Activated CD8-positive, alpha-beta T cell treated with anti-CD3 and anti-CD28 coated beads, Interleukin-2, amount 10 ng/mL, durations not matched to agents 7 days and 5 days (primary cell): ENCODE measurements at places on chromosomes 11 and 22. TPM values are rescaled to one million over a fixed set of nuclear protein-coding genes. Genes with fewer than 3 reads are reported as not detected.

The KDM4F gene
- not detected for total RNA-seq

The H19 gene
- not detected for total RNA-seq

The CALCA gene
- total RNA-seq = not detected

The ART5 gene
- not detected for total RNA-seq

The ZNF195 gene
- 28.5 TPM for total RNA-seq

DNA sequence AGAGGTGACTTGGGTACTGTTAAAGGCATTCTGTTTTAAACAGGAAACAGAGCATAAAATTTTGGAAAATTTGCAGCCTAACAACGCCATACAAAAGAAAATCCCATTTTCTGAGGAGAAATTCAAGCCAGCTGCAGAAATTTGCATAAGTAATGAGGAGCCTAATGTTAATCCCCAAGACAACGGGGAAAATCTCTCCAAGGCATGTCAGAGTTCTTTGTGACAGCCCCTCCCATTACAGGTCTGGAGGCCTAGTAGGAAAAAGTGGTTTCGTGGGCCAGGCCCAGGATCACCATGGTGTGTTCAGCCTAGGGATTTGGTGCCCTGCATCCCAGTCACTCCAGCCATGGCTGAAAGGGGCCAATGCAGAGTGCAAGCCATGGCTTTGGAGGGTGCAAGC lies 1333.1 kb upstream of the TENM4 start:
- no peaks in the 10 kb centered on the region for H3K4me1 ChIP-seq
- H3K4me3 ChIP-seq = no peak overlapping the region
- no peaks in the 10 kb centered on the region for H3K36me3 ChIP-seq
- no peak overlapping the region for H3K27ac ChIP-seq
- no peaks in the 10 kb centered on the region for H3K27me3 ChIP-seq
- no peak for DNase-seq

GRCh38 chr11:1232021-1232882 lies 9.4 kb downstream of the MUC5B start:
- H3K27ac ChIP-seq = no peak overlapping the region
- no peak for DNase-seq
- H3K4me1 ChIP-seq = no peaks in the 10 kb centered on the region
- no peaks in the 10 kb centered on the region for H3K27me3 ChIP-seq

DNA sequence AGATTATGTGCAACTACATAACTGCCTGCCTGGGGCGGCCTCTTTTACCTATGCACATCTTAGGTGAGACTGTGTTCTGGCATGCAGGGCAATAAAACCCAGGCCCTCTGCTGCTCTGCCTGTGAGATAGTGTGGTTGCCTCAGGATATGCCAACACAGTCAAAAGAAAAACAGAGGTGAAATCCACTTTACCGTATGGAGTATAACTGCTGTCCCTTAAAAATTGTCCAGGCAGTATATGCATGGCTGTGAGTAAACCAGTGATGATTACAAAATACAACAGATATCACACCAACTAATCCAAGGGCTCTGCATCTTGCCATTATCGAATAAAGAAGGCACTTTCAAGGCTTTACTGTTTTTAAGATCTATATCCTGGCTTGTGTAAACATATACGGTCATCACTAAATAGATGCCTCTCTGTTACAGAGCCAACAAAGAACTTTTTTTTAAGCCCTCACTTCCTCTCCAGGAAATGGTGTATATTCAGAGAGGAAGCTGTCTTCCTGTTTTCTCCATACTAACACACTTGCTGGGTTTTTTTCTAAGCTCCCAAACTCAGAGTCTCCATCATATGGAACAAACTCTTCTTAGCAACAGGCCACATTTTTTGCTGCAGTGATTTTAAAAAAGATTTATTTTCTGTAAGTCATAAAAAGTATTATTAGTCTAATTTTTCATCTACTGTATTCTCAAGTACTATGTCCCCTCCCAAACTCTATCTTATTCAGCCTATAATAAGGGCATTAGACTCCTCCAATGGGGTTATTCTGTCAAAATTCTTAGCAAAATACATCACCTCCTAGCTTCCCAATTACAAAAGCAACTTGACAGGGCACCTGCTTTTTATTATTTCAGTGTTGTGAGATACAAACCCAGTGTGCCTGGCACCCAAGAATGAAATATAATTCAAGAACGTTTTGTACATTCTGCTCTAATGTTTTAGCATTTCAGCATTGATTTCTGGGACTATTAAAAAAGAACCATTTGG lies 135.2 kb downstream of the MAML2 start:
- peak; percentile 43 for DNase-seq
- peaks cover 73% of the 10 kb centered on the region for H3K4me1 ChIP-seq
- H3K4me3 ChIP-seq = peak overlapping the region; percentile 42
- H3K36me3 ChIP-seq = peaks cover 17% of the 10 kb centered on the region
- H3K27ac ChIP-seq = peak overlapping the region; percentile 84
- no peaks in the 10 kb centered on the region for H3K27me3 ChIP-seq

DNA sequence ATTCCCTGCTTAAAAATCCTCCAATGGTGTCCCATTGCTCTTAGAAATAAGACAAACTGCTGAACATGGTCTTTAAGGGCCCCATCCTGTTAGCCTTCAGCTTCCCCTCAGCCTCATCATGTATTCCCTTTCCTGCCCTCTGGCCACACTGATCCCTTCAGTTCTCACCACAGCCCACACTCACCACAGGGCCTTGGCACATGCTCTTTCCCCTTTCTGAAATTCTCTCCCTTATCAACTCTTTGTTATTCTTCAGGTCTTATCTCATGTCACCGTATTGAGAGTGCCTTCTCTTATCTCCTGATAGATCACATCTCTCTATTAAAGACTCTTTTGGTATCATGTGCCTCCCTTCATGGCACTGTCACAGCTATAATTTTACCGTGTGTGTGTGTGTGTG lies 167.8 kb upstream of the MPPED2 start:
- no peaks in the 10 kb centered on the region for H3K27me3 ChIP-seq
- no peak overlapping the region for H3K4me3 ChIP-seq
- H3K36me3 ChIP-seq = no peaks in the 10 kb centered on the region
- no peak overlapping the region for H3K27ac ChIP-seq
- no peaks in the 10 kb centered on the region for H3K4me1 ChIP-seq

DNA sequence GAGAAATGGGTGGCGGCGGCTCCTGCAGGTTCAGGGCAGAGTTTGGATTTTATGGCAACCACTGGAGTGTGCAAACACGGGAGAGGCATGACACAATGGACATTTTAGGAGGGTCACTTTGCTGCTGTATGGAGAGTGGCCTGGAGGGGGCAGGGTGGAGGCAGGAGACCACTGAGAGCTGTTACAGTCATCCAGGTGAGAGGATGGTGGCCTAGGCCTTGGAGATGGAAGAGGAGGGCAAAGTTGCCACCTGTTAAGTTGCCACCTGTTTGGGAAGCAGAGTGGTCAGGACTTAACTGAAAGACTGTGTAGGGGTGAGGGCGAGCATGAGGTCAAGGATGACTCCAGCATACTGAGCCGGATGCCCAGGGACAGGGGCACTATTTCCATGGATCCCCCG lies 2.3 kb upstream of the RAD9A start:
- peak; percentile 73 for DNase-seq
- peak overlapping the region; percentile 17 for H3K27ac ChIP-seq
- H3K4me1 ChIP-seq = peaks cover 45% of the 10 kb centered on the region
- H3K27me3 ChIP-seq = peaks cover 5% of the 10 kb centered on the region

DNA sequence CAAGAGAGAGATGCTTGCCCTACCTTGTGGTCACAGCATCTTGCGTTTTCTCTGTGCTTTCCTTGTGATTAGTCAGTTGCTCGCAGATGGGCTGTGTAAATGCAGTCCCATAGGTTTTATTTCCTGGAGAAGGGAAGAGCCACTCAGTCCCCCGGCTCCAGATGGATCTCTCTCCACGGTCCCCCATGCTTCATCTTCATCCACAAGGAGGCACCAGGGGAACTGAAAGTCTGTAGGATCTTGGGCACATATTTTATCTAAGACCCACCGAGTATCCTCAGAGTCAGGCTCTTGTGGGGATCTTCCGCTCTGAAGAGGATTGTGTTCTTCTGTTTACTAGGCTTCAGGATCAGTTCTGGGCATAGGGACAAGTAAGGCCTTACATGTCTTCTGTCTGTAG lies 66.8 kb upstream of the E2F8 start:
- H3K27ac ChIP-seq = no peak overlapping the region
- no peaks in the 10 kb centered on the region for H3K4me1 ChIP-seq
- H3K36me3 ChIP-seq = no peaks in the 10 kb centered on the region
- no peak for DNase-seq
- H3K4me3 ChIP-seq = no peak overlapping the region
- H3K27me3 ChIP-seq = peaks cover 7% of the 10 kb centered on the region

DNA sequence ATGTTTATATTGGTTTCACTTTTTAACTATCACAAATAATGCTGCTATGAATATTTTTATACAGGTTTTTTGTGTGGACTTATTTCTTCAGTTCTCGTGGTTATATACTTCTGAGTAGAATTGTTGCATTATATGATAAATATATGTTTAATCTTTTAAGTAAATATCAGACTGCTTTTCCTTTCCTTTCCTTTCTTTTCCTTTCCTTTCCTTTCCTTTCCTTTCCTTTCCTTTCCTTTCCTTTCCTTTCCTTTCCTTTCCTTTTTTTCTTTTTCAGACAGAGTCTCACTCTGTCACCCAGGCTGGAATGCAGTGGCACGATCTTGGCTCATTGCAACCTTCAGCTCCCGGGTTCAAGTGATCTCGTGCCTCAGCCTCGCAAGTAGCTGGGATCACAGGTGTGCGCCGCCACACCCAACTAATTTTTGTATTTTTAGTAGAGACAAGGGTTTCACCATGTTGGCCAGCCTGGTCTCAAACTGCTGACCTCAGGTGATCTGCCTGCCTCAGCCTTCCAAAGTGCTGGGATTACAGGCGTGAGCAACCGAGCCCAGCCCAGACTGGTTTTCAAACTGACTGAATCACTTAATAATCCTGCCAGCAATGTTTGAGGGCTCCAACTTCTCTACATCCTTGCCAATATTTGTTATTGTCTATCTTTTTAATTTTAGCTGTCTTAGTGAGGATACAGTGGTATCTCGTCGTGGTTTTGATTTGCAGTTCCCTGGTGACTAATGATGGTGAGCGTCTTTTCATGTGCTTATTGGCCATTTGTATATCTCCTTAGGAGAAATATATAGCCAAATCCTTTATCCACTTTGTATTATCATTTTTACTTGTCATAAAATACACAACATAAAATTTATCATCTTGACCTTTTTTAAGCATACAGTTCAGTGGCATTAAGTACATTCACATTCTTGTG lies 21.9 kb downstream of the HTR3B start:
- no peaks in the 10 kb centered on the region for H3K36me3 ChIP-seq
- no peak for DNase-seq
- H3K4me3 ChIP-seq = no peak overlapping the region
- no peaks in the 10 kb centered on the region for H3K4me1 ChIP-seq
- no peak overlapping the region for H3K27ac ChIP-seq

GRCh38 chr11:122843281-122844141 lies 5.2 kb downstream of the CRTAM start:
- H3K27ac ChIP-seq = peak overlapping the region; percentile 94
- DNase-seq = peak; percentile 82
- H3K4me1 ChIP-seq = peaks cover 80% of the 10 kb centered on the region
- H3K36me3 ChIP-seq = peaks cover 19% of the 10 kb centered on the region
- H3K27me3 ChIP-seq = no peaks in the 10 kb centered on the region

DNA sequence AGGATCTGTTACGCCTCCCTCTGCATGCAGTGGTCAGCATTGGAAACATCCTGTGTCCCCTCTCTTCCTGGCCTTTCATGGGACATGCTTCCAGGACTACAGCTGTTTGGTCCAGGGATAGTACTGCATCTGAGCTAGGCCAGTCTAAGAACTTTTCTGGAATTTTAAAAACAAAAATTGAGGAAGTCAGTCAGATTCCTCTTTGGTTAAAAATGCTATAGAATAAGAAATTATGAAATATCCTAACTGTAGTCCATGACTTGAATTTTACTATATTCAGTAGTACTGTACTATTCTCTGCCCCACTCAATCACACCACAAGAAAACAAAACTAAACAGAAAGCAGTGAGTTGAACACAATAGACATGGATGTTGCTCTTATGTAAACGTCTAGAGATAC lies 201.0 kb upstream of the CADM1 start:
- no peak for DNase-seq

GRCh38 chr22:50665738-50666137 lies 6.9 kb upstream of the SHANK3 start:
- H3K27ac ChIP-seq = no peak overlapping the region
- H3K36me3 ChIP-seq = no peaks in the 10 kb centered on the region
- no peaks in the 10 kb centered on the region for H3K4me1 ChIP-seq
- no peak for DNase-seq
- H3K4me3 ChIP-seq = no peak overlapping the region

DNA sequence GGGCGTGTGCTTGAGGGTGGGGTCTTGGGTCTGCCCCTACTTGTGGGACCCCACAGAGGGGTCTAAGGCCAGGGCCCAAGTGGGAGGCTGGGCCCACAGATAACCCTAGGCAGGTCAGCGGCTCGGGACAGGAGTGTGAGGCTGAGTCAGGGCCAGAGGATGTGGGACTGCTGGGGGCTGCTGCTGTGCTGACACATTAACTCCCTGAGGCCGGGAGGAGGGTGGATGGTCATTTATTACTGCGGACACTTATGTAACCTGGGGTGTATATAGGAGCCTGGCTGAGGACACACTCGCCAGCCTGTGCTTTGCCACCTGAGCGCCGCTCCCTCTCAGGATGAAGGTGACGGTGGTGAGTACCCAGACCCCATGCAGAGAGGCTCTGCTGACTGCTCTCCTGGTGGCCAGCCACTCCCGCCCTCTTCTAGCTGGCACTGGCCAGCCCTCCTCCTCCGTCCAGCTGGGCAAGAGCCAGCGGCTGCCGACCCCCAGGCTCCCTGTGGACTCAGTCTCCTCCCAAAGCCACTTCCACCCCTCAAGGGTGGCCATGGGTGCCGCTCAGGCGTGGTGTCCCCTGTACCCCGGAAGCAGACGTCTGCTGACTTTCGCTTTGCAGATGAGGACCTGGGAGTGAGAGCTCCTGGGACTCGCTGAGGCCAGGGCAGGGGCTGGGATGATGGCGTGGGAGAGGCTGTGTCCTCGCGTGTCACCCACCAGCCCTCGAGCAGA lies at the start of gene MIOX:
MIOX (plus strand) TSS at position 299 of the 729 bp plus-strand sequence; CDS start at position 338, 39 bp downstream.
- no peaks in the 10 kb centered on the region for H3K36me3 ChIP-seq
- no peak for DNase-seq
- H3K4me3 ChIP-seq = no peak within 1 kb of the TSS
- peak within 1 kb of the TSS; percentile 27 for H3K27ac ChIP-seq

GRCh38 chr22:17103351-17103750 lies 17.8 kb downstream of the TMEM121B start:
- H3K4me1 ChIP-seq = peaks cover 64% of the 10 kb centered on the region
- H3K4me3 ChIP-seq = no peak overlapping the region
- peaks cover 85% of the 10 kb centered on the region for H3K36me3 ChIP-seq

- no peaks in the 10 kb centered on the region for H3K27me3 ChIP-seq
- H3K36me3 ChIP-seq = no peaks in the 10 kb centered on the region
- H3K4me3 ChIP-seq = no peak overlapping the region
- H3K27ac ChIP-seq = no peak overlapping the region
- H3K4me1 ChIP-seq = no peaks in the 10 kb centered on the region
Measured at GRCh38 chr11:76085270-76085669, 121.0 kb downstream of the WNT11 start.

GRCh38 chr22:30460147-30460546 lies 11.7 kb downstream of the SEC14L3 start:
- H3K27ac ChIP-seq = no peak overlapping the region
- no peaks in the 10 kb centered on the region for H3K4me1 ChIP-seq
- no peak for DNase-seq
- no peak overlapping the region for H3K4me3 ChIP-seq
- H3K27me3 ChIP-seq = peaks cover 10% of the 10 kb centered on the region
- H3K36me3 ChIP-seq = no peaks in the 10 kb centered on the region

GRCh38 chr11:80636999-80637398 lies 1196.2 kb upstream of the TENM4 start:
- H3K4me3 ChIP-seq = no peak overlapping the region
- no peaks in the 10 kb centered on the region for H3K4me1 ChIP-seq
- H3K27ac ChIP-seq = no peak overlapping the region
